ENCODE measurements at places on chromosomes 4 and X.

DNA sequence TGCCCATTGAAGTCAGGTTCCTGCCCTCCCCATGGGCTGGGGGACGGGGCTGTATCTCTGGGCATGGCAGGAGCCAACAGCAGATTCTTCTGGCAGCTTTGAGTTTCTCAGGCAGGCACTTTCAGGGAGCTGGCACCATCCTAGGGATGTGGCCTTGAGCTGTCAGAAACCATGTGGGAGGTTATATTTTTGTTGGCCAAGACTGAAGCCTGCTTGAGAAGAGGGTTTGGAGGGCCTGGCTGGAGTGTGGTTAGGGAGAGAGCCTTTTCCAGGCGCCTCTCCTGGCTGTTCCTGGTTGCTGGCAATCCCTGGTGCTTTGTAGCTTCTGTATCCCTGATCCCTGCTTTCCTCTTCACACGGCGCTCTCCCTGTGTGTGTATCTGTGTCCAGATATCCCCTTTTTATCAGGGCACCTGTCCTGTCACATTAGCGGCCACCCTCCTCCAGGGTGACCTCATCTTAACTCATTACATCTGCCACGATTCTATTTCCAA, 30.6 kb upstream of the SORCS2 start:
- DNase-seq = no peak

GRCh38 chr4:55356991-55357461, 11.0 kb downstream of the SRD5A3 start:
- no peak for DNase-seq

DNA sequence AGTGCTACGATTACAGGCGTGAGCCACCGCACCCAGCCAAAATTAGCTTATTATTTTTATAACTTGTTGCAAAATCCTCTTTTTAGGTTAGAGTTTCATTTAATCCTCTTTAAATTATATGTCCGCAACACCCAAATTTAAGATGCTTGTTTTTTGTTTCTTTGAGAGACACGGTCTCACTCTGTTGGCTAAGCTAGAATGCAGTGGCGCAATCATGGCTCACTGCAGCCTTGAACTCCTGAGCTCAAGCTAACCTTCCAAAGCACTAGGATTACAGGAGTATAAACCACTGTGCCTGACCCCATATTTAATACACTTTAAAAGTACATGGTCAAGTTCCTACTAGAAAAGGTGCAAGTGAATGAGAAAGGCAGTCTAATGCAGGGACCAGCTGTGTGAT, 2.2 kb downstream of the RBBP7 start:
- DNase-seq = no peak

DNA sequence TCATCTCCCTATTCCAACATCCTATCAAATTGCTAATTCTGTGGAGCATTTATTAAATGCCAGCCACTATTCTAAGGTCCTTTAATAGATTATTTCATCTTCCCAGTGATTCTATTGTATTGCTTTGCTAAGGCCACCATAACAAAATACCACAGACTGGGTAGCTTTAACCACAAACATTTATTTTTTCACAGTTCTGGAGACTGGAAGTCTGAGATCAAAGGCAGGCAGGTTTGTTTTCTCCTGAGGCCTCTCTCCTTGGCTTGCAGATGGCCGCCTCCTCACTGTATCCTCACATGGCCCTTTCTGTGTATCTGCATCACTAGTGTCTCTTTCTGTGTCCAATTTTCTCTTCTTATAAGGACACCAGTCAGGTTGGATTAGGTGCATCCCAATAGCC, 64.5 kb downstream of the CPE start:
- no peak for DNase-seq

- no peak for DNase-seq
Measured at GRCh38 chrX:155767876-155768769, 113.0 kb upstream of the VAMP7 start.

GRCh38 chr4:41639291-41639690, 101.3 kb downstream of the LIMCH1 start:
- DNase-seq = no peak

DNA sequence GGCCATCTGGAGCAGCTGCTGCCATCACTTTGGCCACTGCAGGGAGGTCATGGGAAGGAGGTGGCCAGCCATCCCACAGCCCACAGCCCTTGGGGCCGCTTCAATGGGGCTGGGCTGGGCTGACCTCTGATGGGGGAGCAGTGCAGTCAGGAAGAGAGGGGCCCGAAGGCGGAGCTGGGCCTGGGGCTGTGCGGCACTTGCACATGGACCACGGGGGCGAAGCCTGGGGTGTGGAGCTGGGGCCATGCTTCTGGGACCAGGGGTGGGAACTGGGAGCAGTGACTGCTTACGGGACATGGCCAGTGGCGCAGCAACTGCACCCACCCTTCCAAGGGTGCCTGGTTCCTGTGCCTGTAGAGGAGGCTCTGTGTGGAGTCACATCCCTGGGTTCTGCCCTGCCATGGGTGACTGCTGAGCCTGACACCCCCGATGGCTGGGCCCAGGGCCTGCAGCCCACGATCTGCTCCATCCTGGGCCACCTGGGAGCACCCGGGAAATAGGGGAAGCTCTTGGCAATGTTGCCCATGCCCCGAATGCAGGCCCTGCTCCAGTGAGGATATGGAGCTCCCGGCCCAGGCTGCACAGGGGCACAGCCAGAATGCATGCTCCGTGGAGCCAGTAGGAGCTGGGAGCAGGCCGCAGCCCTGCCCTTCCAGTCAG, 22.4 kb upstream of the SULT1B1 start:
- no peak for DNase-seq

- DNase-seq = no peak
Measured at GRCh38 chr4:67141586-67141985, 403.7 kb downstream of the CENPC start.

GRCh38 chr4:25915353-25915705, 1.3 kb downstream of the SMIM20 start:
- DNase-seq = no peak

GRCh38 chr4:92265021-92265420, 38.7 kb upstream of the GRID2 start:
- no peak for DNase-seq

DNA sequence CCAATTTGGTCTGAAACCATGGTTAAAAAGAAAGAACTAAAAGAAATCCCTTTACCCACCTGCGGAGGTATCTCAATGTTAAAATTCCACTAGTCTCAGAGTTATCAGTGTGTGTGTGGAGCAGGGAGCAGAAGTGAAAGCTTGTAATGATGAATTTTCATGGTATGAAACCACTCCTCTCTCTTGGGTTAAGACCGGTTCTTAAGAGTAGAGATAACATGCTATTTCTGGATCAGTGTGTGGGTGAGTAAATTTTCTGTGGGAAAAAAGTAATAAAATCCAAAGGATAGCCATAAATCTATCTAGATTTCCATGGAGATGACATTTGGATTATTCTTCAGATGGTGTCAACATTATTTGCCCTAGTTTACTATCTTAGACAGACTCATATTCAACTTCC, 3.2 kb downstream of the FGF13 start:
- DNase-seq = no peak

DNA sequence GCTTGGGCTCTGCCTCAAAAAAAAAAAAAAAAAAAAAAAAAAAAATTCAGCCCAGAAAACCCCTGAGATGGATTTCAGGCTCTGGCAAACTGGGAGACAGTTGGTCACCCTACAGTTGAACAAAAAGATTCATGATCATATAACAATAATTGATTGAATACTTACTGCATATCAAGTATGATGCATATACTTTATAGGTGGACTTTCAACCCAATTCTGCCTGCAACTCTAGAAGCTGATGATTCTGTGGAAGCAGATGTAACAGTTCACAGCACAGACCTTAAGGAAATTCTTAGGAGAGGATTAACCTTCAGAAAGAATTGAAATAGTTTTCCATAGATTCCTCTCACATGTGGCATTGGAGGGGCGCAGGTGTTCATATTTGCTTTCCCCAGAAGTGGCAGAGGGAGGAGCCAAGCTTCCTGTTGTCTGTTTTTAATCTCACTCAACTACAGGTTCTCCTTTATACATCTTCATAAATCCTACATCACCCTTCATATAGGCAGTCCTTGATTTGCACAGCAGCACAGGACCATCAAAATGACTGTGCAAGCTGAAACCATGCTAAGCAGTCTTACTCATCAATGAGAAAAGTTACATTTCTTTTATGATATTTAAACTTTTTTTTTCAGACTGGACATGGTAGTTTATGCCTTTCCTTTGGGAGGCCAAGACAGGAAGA, 149.4 kb upstream of the KLF3 start:
- DNase-seq = no peak

DNA sequence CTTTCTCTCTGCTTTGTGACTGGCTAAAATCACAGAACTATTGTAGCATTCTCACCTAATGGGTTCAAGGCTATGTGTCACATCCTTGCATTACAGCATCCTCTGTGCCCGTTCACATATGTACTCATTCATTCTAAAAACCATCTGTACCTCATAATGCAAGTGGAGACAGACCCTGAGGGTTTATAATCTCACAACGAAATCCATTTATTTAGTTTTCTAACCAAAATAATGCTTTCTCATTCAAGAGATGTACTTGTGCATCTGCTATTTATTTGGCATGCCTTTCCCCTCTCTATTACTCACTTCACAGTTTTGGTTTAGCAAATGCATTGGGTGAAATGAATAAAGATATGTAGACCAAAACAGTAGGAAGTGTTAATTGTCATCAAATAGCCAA, 261.5 kb downstream of the DCHS2 start:
- DNase-seq = no peak

DNA sequence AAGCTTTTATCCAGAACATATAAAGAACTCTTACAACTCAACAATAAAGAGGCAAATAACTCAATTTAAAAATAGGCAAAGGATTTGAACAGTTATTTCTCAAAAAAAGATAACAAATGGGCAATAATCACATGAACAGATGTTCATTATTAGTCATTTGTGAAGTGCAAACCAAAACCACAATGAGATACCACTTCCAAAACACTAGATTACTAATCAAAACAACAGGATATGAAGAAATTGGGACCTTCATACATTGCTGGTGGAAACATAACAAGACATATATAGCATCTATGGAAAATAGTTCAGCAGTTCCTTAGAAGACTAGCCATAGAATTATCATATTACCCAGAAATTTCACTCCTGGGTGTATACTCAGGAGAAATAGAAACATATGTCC, 224.6 kb downstream of the FBXO8 start:
- DNase-seq = no peak

GRCh38 chr4:74062953-74063352, 24.5 kb upstream of the CXCL3 start:
- no peak for DNase-seq

DNA sequence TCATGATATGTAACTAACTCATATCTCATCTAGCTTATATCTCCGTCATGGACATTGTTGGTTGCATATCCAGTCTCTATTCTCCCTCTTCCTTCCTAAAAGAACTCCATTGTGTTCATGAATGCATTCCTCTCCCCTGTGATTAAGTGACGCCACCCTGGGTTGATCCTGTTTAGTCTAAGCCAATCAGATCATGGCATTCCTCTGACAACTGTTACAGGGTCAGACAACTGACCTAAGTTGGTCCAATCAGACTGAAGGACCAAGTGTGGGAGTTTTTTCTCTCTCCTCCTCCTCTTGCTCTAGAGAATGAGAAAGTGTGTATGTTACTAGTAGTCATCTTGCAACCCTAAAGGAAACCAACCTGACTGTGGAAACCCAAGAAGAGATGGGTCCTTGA, 3.6 kb downstream of the APOO start:
- DNase-seq = no peak

- DNase-seq = no peak
Measured at GRCh38 chr4:75565481-75565880, 9.6 kb downstream of the ODAPH start.

- DNase-seq = no peak
Measured at GRCh38 chr4:56272927-56273326, 114.4 kb downstream of the AASDH start.

GRCh38 chrX:47706575-47706974, 47.6 kb upstream of the UXT start:
- DNase-seq = no peak

DNA sequence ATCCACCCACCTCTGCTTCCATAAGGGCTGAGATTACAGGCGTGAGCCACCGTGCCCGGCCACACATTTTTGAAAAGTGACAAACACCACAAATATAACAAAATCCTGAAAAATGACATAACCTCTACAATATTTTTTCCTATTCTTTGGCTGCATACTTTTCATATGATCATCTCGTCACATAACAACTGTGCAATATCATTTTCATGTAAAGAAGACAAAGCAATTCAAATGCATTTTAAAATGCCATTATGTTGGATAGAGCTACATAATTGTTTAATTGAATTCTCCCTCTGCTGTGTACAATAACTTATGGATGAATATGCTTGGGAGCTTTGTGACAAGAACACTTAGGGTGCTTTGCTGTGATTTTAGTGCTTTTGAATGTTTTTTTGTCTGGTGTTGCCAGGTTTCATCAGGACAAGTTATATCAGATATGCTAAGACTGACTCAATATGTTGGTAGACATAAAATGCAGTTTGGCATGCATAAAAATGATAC, 132.9 kb downstream of the CHIC2 start:
- DNase-seq = no peak

- no peak for DNase-seq
Measured at GRCh38 chr4:19063662-19064061, 1042.1 kb upstream of the LCORL start.

DNA sequence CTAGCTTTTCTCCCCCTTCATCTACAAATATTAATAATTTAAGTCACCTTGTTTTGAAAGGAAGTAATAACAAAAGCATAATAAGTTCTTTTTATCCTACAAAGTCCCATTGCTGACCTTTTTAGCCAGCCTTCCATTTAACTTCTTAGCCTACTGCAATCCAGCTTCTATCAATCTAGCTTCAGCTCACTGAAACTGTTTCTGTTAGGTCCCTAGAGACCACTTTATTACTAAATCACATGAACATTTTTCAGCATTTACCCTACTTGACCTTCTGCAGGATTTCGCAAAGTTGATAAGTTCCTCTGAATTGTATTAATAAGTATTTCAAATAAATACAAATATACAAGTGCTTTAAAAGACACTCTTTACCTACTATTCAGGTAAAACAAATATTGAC, 186.5 kb downstream of the ANTXR2 start:
- DNase-seq = no peak

DNA sequence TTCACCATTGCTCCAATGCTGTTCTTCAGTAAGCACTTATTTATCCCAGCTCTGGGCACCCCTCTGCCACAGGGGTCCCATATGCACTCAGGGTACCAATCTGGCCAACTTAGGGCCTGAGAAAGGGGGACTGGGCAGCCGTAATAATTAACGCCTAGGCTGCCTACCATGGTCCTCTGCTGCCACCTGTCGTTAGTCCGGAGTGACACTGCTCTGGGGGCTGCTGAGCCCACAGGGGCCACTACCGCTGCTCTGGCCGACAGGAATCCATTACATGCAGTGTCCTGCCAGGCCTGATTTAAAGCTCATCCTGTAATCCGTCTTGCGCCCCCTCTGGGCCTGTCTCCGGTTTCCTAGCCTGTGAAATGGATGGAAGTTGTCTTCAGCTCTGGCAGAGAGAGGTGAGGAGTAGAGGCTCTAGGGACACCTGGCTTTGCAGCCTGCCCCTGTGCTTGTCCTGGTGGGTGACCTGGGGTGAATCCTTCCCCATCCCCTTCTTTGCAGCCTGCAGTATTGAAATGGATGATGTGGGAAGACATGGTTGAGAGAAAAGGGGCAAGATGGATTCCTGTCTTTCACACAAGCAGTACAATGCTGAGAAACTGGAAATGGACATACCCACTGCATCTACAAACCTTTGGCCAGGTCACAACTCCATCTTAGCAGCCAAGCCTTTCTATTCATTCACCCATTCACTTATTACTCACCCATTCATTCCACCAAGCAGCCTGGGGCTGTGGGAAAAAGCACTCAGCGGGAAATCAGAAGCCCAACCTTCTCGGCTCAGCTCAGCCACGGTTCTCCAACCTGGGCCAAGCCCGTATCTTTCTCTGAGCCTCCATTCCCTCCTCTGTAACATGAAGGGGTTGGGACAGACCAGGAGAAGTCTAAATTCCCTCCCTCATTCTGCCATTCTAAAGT, 116.3 kb upstream of the NALF2 start:
- DNase-seq = peak; percentile 24
